M059J (cell line): ENCODE measurements at places on chromosomes 5 and 9. TPM values are rescaled to one million over a fixed set of nuclear protein-coding genes. Genes with fewer than 3 reads are reported as not detected.
A peak's percentile ranks its signal among the peaks of the same experiment; 100 is the strongest.

The AMBP gene
- total RNA-seq = 0.10 TPM in 1 of 2 replicates, not detected in the other

- no peak for DNase-seq
Measured at GRCh38 chr5:170546282-170546681, 42.5 kb downstream of the KCNIP1 start.

DNA sequence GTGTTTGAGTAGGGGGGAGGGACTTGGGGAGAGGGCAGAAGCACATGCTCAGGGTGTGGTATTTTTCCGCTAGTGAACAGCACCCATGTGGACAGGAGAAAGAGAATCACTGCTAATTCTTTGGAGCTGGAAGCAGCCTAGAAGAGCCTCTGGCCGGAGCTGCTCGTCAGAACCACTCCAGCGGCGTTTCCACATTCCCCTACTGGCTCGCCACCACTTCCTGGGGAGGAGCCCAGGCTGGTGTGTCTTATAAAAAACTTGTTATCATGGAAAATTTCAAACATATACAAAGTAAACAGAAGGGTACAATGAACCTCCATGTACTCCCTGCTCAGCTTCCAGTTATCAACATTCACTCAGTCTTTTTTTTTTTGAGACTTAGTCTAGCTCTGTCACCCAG, 26.7 kb downstream of the LHX2 start:
- DNase-seq = peak; percentile 60

The SLC45A2 gene
- total RNA-seq = not detected in 2 replicates

GRCh38 chr5:156379206-156379605, 52.2 kb downstream of the SGCD start:
- no peak for DNase-seq

The CEL gene
- 0.17 and 0.39 TPM in 2 replicates for total RNA-seq

GRCh38 chr9:116491659-116492058, 195.4 kb upstream of the TRIM32 start:
- peak; percentile 9 for DNase-seq

GRCh38 chr5:170161069-170161468, 55.4 kb downstream of the FOXI1 start:
- DNase-seq = no peak

GRCh38 chr5:25568989-25569625, 924.3 kb upstream of the CDH10 start:
- peak; percentile 34 for DNase-seq

DNA sequence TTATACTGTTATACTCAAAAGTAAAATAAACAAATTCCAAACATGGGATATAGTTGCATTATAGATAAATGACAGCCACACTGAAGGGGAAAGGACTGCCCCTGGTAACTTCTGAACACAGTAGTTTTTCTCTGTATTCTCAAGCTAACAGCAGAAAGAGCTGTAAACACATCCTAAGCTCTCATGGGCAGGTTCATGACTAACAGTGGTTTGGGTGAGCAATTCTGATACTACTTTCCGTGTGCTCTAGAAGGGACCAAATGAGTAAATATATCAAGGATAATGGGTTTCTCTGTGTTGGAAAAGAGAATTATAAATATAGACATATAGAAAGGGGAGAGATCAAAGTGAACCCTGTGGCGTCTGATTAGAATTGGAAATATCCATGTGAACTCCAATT, 2.2 kb upstream of the LCN6 start:
- peak; percentile 39 for DNase-seq

DNA sequence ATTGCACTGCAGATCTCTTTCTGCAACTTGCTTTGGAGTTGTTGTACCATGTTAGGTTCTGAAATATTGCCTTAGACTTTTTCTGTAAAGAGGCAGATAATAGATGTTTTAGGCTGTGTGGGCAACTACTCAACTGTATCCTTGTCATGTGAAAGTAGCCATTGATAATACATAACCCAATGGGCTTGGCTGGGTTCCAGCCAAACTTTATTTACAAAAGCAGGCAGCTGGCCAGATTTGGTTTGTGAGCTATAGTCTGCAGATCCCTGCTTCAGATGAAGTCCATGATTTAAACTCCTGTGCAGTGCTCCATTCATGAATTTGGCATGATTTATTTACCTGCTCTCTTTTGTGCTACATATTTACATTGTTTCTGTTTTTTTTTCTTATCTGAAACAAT, 300.4 kb downstream of the IRX2 start:
- no peak for DNase-seq

- no peak for DNase-seq
Measured at GRCh38 chr9:72394066-72394465, 29.1 kb upstream of the ZFAND5 start.

The C8G gene
- 0.89 TPM in 1 of 2 replicates, not detected in the other for total RNA-seq

DNA sequence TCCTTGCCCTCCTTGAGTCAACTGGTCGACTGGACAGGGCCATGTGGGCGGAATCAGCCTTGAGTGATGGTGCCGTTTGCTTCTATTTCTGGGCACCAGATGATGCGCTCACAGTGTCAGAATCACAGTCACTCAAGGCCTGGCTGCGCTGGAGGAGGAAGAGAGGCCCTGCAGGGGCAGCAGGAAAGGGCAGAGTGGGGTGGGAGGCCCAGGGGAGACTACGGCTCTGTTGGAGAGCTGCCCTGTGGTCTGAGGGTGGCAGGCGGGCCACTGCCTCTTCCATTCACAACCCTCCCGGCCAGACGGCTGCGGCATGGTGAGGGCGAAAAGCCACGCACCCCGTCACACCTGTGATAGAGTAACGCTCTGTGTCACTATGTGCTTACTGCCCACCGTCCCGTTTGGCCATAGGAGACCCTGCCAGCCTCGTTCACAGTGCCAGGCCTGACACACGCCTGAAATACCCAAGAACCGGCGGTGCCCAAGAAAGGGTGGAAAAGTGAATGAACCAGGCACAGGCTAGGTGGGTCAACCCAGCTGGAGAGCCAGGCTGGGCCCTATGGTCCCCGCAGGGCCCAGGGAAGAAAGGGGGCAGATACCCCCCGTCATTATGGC, 9.9 kb downstream of the PLPP7 start:
- DNase-seq = no peak

DNA sequence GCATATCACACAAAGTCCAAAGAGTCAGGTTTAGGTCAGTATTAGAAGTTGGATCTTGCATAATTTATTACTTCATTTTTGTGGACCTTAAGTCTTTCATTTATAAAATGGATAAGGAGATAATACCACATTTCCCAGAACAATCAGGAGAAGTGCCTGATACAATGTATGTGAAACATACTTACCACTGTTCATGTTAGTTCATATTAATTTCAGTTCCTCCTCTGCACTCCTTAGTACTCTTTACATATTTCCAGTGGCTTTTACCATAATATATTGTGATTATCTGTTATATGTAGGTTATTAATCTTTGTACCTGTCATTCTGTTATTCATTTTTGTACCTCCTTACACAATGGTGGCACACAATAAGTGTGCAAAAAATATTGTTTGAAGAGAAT, 214.4 kb downstream of the ARL15 start:
- DNase-seq = no peak

GRCh38 chr9:134461426-134461982, 135.2 kb downstream of the RXRA start:
- DNase-seq = no peak

- DNase-seq = peak; percentile 88
Measured at GRCh38 chr9:129483415-129484351, 137.2 kb downstream of the C9orf50 start.

The FCN2 gene
- total RNA-seq = not detected in 2 replicates

- no peak for DNase-seq
Measured at GRCh38 chr5:107430071-107430625, 240.6 kb downstream of the EFNA5 start.

The ANKRD34B gene
- not detected in 2 replicates for total RNA-seq

The SIGMAR1 gene
- total RNA-seq = 108 and 115 TPM in 2 replicates

DNA sequence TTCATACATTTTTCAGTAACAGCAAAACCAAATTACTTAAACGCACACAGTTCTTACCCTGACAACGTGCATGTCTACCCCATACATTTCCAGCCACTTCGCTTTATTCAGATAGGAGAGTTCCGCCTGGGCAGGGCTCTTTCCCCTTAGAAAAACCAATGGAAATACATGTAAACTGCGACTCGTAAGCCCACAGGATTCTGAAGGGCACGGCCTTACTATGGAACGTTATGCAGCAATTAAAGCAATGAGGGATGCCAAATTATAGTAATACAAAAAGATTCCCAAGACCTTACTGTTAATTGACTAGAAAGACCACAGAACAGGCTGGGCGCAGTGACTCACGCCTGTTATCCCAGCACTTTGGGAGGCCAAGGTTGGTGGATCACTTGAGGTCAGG, 64.5 kb downstream of the EPB41L4B start:
- DNase-seq = peak; percentile 94
